Liver (tissue), 10 donors: ENCODE measurements at places on chromosomes 3 and 15. TPM values are rescaled to one million over a fixed set of nuclear protein-coding genes. Genes with fewer than 3 reads are reported as not detected.

The CCDC50 gene
- 15.4 TPM for total RNA-seq

The RARRES1 gene
- total RNA-seq = 0.92 TPM

The TMC3 gene
- total RNA-seq = not detected

The EXD1 gene
- not detected for total RNA-seq

The GP5 gene
- total RNA-seq = 3.3 TPM

The TGM5 gene
- total RNA-seq = not detected

- peak; percentile 26 for DNase-seq
Measured at GRCh38 chr3:126025116-126025729, 56.2 kb downstream of the ROPN1B start.

DNA sequence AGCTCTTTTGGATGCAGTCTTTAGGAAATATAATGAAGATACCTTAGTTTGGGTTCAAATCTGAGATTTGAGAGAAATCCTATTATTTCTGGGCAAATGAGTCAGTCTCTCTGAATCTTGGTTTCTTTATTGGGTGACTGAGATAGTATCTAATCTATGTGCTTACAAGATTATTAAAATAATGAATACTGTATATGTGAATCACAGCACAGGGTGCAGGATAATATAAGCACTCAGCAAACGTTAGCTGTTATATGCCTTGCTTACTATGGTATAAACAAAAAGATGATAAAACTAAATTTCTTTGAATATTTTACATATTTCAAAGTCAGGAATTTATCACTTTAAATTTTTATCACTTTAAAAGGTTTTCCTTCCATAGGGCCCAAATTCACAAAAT lies 29.6 kb downstream of the FGF7 start:
- DNase-seq = no peak

GRCh38 chr3:194570235-194570634 lies 63.0 kb downstream of the TMEM44 start:
- DNase-seq = no peak

- DNase-seq = no peak
Measured at GRCh38 chr15:49624056-49624455, 3.2 kb downstream of the DTWD1 start.

GRCh38 chr3:52313774-52314188 lies 2.3 kb upstream of the DNAH1 start:
- DNase-seq = no peak

DNA sequence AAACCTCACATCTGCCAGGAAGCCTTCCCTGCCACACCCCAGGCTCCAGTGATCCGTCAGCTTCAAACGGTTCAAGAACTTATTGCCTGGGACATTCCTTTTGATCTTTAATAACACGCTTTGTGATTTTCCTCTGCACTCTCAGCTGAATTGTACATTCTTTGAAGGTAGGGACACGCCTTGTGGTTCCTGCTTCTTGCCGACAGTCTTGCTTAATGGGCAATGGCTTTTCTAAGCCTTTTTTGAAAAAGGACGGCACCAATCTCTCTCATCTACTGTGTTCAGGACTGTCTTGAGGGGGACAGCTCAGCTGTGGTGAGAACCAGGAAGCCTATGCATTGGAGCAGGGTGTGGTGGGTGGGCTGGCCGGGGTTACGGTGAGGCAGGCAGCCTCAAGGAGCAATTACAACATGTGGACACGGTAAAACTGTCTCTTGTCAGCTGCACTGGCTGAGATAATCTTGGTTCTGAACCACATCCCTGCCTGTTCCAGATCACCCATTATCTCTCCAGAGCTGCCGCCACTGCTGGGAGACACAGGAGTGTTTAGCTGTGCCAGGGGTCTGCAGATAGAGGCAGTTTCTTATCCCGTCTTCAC lies 46.0 kb upstream of the GLCE start:
- DNase-seq = peak; percentile 55

DNA sequence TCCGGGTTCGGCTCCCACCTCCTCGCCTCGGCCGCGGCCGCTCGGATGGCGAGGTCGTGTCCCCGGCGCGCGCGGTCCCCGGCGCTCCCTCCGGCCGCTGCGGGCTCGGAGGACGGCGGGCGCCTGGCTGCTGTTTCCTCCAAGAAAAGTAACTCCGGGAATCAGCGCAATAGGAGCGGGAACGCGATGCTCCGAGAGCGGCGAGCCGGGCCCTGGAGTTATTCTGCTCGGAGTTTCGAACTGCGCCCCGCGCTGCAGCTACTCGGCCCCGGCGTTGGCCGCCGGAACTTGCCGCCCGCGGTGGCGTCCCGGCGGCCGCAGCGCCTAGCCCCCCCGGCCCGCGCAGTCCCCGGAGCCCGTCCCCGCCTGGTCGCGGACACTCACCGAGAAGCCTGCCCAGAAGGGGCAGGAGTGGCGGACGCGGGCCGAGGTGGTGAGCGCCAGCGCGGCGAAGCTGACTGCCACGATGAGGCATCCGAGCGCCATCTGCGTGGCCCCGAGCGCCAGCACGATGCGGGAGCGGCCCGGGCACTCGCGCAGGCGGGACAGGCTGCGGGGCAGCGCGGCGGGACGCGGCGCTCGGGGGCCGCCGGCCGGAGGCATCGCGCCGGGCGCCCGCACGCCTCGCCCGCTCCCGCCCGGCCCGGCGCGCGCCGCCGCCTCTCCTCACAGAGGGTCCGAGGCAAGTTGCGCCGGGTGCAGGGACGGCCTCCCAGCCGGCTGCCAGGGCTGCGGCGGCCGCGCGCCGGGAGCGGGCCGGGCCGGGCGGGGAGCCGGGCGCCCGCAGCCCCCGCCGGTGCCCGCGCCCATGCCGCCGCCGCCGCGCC lies 251.9 kb downstream of the TJP1 start:
- DNase-seq = no peak

GRCh38 chr3:43028001-43028400 lies 48.9 kb downstream of the GASK1A start:
- no peak for DNase-seq

DNA sequence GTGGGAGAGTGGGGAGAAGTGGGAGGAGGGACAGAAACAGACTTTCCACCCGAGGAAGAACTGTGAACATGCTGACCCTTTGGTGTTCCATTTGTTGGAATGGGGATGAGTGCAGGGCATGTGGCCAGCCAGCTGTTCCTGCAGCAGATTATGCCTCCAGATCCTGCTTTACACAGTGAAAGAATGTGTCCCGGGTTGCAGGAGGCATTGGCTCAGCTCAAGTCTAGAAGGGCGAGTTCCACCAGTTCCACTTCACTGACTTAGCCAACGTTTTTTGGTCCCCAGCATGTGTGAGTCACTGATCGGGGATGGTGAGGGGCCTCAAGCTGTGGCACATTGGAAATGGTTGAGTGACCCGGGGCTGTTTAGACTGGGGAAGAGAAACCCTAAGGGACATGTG lies 307.0 kb upstream of the ROPN1 start:
- no peak for DNase-seq

- no peak for DNase-seq
Measured at GRCh38 chr3:52820736-52821135, 9.7 kb downstream of the ITIH4 start.

- DNase-seq = no peak
Measured at GRCh38 chr15:64583519-64583918, 123.1 kb downstream of the ZNF609 start.
